ENCODE measurements at places on chromosomes 2 and 18. TPM values are rescaled to one million over a fixed set of nuclear protein-coding genes. Genes with fewer than 3 reads are reported as not detected.
A peak's percentile ranks its signal among the peaks of the same experiment; 100 is the strongest.

The UGT1A3 gene
- not detected for total RNA-seq

The WNT6 gene
- not detected for total RNA-seq

The CPS1 gene
- 18.4 TPM for total RNA-seq

DNA sequence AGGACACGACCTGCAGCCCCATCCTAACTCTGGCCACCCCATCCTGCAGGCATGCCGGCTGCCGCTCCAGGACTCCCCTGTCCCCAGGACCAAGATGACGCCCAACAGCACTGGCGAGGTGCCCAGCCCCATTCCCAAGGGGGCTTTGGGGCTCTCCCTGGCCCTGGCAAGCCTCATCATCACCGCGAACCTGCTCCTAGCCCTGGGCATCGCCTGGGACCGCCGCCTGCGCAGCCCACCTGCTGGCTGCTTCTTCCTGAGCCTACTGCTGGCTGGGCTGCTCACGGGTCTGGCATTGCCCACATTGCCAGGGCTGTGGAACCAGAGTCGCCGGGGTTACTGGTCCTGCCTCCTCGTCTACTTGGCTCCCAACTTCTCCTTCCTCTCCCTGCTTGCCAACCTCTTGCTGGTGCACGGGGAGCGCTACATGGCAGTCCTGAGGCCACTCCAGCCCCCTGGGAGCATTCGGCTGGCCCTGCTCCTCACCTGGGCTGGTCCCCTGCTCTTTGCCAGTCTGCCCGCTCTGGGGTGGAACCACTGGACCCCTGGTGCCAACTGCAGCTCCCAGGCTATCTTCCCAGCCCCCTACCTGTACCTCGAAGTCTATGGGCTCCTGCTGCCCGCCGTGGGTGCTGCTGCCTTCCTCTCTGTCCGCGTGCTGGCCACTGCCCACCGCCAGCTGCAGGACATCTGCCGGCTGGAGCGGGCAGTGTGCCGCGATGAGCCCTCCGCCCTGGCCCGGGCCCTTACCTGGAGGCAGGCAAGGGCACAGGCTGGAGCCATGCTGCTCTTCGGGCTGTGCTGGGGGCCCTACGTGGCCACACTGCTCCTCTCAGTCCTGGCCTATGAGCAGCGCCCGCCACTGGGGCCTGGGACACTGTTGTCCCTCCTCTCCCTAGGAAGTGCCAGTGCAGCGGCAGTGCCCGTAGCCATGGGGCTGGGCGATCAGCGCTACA lies 2.1 kb downstream of the GPBAR1 start:
- no peak overlapping the region for H3K27ac ChIP-seq
- DNase-seq = no peak
- no peaks in the 10 kb centered on the region for H3K27me3 ChIP-seq
- H3K4me3 ChIP-seq = no peak overlapping the region

DNA sequence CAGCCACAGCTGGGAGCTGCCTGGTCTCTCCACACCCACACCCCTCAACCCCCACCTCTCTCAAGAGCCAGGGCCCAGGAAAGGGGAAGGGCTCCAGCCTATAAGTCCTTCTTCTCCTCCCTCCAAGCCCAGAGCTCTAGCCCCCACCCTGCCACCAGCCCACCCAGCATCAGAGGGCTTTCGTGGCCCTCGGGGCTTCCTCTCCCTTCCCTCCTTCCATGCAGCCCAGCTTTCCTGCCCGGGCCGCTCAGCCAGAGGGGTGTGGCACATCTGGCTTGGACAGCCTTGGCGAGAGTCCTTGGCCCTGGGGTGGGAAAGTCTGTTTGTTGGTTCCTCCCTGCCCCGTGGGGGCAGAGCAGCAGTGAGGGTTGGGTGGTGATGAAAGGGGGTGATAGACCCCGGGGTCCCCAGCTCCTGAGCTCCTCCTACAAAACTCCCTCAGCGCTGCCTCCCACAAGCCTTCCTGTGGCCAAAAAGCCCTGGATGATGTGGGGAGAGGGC lies 7.0 kb downstream of the TNS1 start:
- peak overlapping the region; percentile 15 for H3K4me3 ChIP-seq
- H3K27me3 ChIP-seq = no peaks in the 10 kb centered on the region
- peak overlapping the region; percentile 85 for H3K27ac ChIP-seq
- H3K36me3 ChIP-seq = no peaks in the 10 kb centered on the region
- peaks cover 27% of the 10 kb centered on the region for H3K4me1 ChIP-seq

GRCh38 chr2:169667583-169667982 lies 26.6 kb downstream of the CFAP210 start:
- H3K4me1 ChIP-seq = no peaks in the 10 kb centered on the region
- H3K36me3 ChIP-seq = no peaks in the 10 kb centered on the region
- no peak for DNase-seq
- H3K4me3 ChIP-seq = no peak overlapping the region
- no peaks in the 10 kb centered on the region for H3K27me3 ChIP-seq

DNA sequence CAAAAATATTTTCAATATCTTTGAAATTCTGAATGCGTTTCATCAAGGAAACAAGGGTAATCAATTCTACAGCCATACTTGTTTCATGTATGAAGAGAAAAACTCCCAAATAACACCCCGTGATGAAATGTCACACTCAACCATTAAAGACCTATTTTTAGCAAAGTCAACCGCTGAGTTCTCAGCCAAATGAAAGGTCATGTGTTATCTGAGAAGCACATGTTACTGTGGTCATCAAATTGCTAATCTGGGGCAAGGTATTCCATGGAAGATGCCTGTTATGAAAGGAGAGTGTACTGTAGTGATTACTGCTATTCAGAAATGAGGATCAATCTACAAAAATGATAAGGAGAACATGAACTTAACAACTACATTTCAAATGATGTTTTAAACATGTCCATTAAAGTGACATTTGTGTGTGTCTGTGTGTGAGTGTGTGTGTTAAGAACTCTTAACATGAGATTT lies 126.7 kb downstream of the BCL2 start:
- no peaks in the 10 kb centered on the region for H3K27me3 ChIP-seq
- H3K27ac ChIP-seq = no peak overlapping the region
- H3K36me3 ChIP-seq = no peaks in the 10 kb centered on the region

GRCh38 chr18:32732165-32732564 lies 40.7 kb downstream of the KLHL14 start:
- H3K27me3 ChIP-seq = no peaks in the 10 kb centered on the region
- H3K4me1 ChIP-seq = peaks cover 22% of the 10 kb centered on the region
- H3K4me3 ChIP-seq = no peak overlapping the region
- DNase-seq = no peak
- H3K36me3 ChIP-seq = no peaks in the 10 kb centered on the region
- H3K27ac ChIP-seq = no peak overlapping the region

DNA sequence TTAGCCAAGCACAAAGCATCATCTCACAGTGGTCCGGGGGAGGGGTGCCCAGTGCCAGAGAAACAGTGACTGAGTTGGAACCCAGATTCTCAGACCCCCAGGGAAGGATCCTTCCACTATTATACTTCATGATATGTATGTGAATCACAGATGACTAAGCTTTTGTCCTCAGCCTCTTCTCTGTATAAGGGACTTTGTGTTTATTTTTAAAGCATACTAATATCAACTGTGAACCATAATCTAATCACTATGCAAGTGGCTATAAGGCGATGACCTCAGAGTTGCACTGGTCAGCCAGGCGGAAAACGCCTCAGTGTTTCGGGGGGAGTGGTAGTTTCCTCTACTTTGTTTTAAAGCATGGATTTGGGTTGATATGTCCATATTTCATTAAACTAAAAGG lies 160.4 kb upstream of the TMEM200C start:
- DNase-seq = no peak
- H3K4me3 ChIP-seq = no peak overlapping the region
- H3K36me3 ChIP-seq = no peaks in the 10 kb centered on the region
- H3K27ac ChIP-seq = no peak overlapping the region
- H3K4me1 ChIP-seq = no peaks in the 10 kb centered on the region

DNA sequence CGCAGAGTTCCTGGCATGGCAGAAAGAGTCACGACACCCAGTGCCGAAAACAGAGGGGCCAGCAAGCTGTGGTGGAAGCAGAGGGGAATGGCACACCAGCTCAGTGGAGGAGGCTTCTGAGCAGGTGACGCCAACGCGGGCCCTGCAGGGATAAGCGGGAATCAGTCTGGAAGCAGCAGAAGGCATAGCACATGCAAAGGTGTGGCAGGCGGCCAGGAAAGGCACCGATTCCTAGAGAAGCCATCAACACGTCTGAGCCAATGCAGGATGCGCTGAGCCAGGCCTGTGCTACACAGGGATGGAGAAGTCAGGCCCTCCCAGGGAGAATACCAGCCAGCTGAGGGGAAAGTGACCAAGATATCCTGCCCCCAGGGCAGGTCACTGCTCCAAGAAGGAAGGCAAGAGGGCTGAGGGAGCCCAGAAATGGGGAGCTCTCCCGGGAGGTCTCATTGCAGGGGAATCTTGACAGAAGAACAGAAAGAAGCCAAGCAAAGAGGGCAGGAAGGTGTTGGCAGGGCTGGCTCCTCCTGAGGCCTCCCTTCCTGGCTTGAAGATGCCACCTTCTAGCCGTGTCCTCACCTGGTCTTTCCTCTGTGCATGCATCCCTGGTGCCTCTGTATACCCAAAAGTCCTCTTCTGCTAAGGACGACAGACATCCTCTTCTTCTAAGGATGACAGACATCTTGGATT lies 16.3 kb downstream of the TEX51 start:
- no peak for DNase-seq
- no peaks in the 10 kb centered on the region for H3K36me3 ChIP-seq
- no peaks in the 10 kb centered on the region for H3K27me3 ChIP-seq
- no peak overlapping the region for H3K4me3 ChIP-seq
- no peak overlapping the region for H3K27ac ChIP-seq
- H3K4me1 ChIP-seq = no peaks in the 10 kb centered on the region
